ENCODE measurements at places on chromosomes 7 and 10. TPM values are rescaled to one million over a fixed set of nuclear protein-coding genes. Genes with fewer than 3 reads are reported as not detected.

DNA sequence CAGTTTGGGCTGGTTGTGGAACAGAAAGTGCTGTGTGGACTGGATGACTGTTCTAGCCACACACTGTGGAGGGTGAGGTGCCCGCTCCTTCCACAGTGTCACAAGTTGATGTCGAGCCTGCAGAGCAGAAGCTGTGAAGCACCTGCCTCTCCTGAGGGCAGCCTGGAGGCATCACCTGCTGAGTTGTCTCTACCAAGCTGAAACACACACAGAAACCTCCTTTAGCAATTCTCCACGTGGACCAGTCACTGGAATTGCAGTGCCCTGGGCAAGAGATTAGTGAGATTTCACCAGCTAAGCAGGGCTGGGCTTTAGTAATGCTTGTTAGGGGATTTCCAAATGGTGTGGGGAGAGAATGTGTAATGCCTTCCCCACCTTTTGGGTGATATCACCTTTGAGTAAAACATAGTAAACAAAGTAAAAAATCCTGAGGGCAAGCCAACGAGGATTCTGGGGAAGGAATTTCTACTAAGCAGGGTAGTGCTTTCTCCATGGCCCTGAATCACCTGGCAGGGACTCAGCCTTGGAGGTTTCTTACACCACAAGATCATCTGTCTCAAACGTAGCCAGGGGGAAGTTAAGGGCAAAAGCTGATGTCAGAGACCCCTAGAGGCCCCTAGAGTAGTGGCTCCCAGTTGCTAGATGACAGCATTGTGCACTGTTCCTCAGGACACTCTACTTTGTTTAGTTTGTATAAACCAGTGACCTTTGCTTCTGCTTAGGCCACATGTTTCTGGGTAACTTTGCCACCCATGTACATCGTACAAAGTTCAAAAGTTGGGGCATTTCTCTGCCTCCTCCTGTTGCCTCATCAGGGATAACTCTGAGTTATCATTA, 233.1 kb upstream of the IGFBP3 start:
- no peak for DNase-seq

- DNase-seq: no peak
Observed at GRCh38 chr10:30840395-30841050, 191.1 kb downstream of the ZNF438 start.

DNA sequence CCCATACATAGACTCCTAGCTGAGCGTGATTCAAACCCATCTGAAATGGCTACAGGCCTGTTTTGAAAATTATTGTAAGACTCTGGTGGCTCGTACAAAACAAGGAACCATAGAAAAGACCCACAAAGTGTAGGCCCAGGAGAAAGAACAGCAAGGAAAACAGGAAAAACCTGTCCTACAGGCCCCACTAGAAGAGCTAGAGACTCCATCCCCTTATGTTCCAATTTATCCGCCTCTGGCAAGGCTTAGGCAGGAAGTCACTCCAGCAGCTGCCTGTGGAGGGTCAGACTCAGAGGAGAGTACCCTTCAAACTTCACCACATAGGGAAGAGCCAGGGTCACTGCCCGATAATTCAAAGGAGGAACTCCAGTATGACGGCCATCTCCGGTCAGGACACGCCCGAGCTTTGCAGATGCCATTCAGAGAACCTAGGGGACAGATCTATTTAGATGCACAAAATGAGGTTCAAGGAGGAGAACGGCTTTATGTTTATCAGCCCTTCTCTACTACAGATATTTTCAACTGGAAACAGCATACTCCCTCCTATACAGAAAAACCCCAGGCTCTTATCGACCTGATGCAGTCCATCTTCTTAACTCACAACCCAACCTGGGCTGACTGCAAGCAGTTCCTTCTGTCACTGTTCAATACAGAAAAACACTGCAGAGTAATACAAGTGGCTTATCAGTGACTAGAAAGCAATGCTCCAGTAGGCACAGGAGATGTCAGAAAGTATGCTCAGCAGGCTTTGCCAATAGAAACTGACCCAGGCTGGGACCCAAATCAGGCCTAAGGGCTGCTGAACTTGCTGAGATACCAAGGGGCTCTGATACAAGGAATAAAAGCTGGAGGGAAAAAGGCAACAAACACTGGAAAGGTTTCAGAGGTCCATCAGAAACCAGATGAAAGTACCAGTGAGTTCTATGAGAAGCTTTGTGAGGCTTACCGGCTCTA, 8.6 kb upstream of the ZNF33B start:
- DNase-seq: no peak

DNA sequence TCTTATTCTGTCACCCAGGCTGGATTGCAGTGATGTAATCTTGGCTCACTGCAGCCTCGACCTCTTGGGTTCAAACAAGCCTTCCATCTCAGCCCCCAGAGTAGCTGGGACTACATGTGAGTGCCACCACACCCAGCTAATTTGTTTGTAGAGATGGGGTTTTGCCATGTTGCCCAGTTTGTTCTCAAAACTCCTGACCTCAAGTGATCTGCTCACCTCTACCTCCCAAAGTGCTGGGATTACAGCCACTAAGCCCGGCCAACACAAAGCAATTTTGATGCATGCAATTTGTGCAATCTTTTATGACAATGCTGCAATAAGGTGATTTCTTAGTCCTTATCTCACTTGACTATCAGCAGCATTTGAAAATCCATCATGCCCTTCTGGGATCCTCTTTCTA, 333.1 kb downstream of the FRMD4A start:
- no peak for DNase-seq

DNA sequence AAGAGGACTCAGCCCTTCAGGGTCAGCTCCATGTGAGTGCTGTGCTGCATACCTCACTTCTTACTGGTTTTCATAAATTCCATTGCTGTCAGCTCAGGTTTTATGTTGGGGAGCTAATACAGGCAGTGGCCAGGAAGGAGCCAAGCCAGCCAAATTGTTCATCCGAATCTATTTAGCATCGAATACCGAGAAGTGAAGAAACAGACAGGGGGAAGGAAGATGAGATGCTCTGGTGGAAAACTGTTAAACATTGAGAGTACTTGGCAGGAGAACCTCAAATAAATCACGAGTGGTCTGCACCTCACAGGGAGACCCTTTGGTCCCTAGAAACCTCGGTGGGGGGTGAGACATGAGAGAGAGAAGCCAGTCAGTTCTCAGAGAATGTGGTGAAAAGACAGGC, 196.0 kb upstream of the TMEM72 start:
- DNase-seq: no peak

DNA sequence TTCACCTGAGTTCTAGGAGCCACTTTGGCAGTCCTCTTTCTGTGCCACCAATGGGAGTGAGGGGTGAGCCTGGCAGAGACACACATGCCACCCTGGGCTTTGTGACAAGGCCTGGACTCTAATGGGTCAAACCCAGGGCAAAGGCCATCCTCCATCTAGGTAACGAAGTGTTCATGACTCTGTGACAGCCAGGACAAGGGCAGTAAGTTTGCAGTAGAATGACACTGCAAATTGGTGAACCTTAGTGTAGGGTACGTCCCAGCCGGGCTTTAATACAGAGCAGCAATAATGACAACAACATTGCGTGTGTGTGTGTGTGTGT, 43.3 kb downstream of the PAPSS2 start:
- DNase-seq: no peak

GRCh38 chr7:94245500-94245899, 149.2 kb upstream of the COL1A2 start:
- DNase-seq: no peak

LRRC4 gene
- 7.8 TPM for polyA plus RNA-seq

DNA sequence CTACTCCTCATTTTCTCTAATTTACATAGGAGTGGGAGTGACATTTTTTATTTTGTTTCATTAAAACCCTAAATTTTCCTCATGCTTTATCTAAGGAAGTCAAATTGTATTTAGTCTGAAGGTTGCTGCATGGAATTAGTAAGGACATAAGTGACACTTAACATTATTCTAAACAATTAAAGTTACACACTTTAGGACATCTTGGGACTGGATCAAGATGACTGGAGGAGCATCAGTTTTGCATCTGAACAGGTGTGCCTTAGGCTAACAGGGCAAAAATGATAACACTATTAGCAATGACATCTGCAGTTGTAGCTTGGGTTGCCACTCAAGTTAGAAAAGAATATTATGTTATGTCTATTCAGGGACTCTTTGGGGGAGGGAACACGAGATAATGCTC, 199.4 kb downstream of the HDAC9 start:
- no peak for DNase-seq

- no peak for DNase-seq
Observed at GRCh38 chr10:102453502-102453901, 2.2 kb upstream of the C10orf95 start.

DNA sequence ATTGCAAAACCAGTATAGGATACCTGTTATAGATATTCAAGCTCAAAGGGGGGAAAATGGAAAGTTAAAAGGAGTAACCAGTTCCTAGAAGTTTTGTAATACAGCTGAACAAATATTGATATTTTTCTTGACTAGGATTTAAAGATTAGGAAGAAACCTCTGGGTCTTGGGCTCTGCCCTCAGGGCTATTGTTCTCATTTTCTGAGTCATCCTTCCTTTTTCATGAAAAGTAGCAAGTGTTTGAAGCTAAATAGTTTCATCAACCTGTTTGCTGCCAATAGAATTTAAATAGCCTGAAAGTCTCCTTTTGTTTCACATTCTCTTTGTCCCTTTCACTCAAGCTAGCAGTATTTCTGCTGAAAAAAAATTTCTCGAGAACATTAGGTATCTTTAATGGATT, 1061.1 kb upstream of the GHITM start:
- no peak for DNase-seq

DNA sequence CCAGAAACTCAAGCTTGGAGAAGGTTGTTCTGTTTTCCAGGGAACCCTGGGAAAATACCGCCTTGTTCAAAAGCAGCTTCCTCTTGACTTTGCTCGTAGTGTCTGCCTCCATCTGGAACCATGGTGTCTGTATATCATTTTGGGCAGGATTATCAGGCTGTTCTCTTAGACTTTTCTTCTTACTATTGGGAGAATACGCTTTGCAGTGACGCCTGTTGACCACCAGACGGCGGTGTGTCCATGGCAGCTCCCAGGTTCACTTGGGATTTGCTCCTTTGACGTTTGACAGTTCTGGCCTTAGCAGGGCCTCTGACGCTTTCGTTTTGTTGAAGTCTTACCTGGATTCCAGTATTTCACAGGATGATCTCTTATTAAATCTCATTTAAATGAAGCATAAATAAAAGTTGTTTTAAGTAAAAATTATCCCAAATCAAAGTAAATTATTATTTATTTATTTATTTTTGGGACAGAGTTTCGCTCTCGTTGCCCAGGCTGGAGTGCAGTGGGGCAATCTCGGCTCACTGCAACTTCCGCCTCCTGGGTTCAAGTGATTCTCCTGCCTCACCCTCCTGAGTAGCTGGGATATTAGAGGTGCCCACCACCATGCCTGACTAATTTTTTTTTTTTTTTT, 41.8 kb upstream of the GJD4 start:
- peak; percentile 55 for DNase-seq

VAX1 gene
- 0.48 TPM for polyA plus RNA-seq

GRCh38 chr7:134315679-134316538, 821 bp downstream of the SLC35B4 start:
- peak; percentile 40 for DNase-seq

GRCh38 chr7:27155816-27156507, 513 bp downstream of the HOXA7 start:
- no peak for DNase-seq

DNA sequence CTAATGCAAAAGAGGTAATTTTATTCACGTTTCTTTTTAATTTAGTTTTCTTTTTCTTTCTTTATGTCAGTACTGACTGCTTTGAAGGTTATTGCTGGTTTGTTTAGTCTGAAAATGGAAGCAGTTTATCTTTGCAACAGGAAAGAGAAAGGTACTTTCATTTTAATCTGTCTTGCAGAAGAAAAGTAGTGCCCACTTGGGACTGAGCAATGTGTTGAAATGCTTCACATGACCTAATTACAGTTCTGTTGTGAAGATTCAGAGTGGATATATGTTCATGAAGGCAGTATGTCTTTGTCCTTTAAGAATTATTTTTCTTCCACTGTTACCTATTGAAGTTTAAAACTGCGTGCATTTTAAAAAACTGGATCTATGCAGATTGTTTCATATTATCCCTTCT, 80.1 kb downstream of the ANKIB1 start:
- no peak for DNase-seq

DNA sequence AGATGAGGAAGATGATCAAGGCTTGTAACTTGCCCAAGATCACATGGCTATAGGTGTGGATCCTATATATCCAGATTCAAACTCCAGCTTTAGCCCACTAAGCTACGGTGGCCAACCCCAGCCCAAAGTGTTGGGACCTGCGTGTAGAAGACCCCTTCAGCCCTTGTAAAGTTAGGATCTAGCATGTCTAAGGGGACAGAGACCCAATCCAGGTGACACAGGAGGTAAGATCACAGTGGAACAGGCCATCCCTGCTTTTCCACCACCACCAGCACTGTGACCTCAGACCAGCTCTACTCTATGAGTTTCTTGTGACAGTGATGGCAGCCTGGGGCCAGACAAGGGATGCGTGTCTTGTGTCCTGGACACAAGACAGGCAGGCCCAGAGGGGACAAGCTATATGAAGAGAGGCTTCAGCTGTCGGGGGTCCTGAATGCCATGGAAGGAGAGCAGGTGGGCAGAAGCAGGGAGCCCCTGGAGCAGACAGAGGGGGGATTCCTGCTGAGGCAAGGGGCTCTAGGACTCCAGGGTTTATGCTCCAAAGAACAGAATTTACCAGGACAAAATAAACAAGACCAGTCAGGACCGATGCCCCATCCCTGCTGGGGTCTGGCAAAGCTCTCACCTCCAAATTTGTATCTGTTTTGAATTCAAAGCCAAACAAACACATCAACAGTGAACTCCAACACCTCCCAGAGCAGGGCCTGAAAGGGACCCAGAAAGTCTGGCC, 10.4 kb downstream of the GPRIN2 start:
- DNase-seq: no peak

BAIAP2L1 gene
- polyA plus RNA-seq: 19.4 TPM

DNA sequence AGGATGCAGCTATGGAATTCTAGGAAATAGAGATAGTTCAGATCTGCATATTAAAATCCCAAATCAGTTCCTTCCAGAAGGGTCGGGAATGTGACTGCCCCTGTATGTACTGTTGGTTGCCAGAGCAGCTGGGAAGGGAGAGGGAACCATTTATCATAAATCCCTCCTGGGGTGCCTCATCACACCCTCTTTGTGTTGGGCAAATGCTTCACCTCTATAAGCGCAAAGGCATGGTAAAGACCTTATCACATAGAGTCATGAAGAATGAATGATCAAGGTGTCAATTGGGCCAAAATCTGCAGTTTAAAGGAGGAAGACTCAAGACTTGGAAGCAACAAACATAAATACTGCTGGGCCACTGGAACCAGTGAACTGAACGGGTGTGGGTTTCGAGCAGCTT, 65.0 kb downstream of the FRMD4A start:
- no peak for DNase-seq

FKBP6 gene
- polyA plus RNA-seq: not detected

DNA sequence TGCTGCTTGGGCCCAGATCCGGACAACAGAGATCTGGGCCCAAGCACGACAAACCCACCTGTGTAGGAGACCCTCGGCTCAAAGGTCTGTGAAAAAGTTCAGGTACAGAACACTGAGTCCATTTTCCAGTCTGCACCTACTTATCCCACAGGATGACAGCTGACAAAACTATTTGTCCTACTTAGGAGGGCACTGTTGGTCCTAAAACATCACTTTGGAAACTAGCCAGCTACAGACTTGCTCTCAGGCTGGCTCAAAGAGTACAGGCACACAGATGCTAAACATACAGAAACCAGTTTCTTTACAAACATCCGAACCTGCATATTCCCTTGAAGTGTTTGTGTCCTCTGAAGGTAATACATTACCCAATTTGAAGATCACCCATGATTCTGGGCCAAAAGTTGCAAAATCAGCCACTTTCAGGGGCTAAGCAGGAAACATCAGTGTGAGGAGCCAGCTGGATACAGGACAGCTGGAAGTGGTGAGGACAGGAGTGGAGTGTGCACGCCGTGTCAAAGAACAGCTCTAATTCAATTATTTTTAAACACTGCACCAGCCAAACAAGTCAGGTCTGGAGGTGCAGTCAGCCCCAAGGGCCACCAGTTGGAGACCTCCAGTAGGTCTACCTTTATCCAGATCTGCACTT, 88.5 kb downstream of the NOC3L start:
- no peak for DNase-seq
